ENCODE measurements at places on chromosomes 11 and 22.

- no peak for DNase-seq
Measured at GRCh38 chr11:68436985-68437926, 23.3 kb upstream of the PPP6R3 start.

DNA sequence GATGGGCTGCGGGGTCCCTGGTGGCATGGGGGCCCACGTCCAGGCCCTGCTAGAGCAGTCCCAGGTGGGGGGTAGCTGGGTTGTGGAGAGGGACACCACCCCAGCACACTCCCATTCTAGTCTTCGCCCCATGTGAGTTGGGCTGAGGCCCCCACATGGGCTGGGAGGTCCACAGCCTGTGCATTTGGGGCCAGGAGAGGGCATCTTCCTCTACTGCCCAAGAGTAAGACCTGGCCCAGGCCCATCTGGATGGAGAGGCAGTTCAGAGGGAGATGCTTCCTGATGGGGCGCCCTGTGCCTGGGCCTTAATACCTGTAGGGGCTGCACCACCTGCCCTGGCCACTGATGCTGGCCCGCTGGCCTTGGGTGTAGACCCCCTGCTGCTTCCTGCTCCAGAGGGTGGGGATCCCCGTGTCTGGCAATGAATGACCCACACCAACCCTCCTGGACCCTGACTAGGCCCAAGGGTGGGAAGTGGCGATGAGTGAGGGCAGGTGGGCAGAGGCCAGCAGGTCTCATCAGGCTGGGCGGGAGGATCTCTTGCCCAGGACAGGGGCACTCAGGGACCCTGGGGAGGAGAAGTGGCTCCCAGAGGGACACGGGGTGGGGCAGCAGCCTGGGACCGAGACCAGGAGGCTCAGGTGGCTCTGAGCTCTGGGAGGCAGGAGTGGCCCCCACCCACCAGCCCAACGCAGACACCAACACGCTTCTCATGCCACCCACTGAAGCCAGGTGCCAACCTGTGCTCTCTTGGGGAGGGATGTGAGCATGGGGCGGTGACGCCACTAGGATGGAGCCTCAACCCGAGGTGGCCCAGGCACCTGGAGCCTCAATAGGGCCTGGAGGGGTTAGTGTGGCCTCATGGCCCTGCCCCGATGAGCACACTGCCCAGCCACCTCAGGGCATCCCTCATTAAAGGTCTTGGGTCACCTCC lies 17.4 kb upstream of the GNB1L start:
- no peak for DNase-seq

DNA sequence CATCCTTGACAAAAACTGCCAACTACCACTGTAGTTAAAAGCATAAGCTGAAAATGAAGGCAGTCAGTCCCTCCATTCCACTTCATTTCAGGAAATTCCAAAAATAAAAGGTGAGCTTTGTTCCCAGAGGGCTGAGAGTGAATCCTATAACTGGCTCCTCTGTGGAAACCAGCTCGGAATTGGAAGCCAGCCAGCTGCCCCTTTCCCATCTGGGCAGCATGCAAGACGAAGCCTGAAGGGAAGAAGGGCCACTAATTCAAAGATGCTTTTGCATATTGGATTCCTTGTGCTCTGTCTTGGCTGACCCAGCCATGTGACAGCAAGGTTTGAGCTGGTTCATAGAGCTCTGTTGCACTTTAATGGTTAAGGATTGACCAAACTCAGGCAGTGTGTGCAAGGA lies 83.4 kb downstream of the ALX4 start:
- DNase-seq, result no peak

GRCh38 chr22:46220921-46221320 lies 29.2 kb downstream of the CDPF1 start:
- DNase-seq, result no peak

DNA sequence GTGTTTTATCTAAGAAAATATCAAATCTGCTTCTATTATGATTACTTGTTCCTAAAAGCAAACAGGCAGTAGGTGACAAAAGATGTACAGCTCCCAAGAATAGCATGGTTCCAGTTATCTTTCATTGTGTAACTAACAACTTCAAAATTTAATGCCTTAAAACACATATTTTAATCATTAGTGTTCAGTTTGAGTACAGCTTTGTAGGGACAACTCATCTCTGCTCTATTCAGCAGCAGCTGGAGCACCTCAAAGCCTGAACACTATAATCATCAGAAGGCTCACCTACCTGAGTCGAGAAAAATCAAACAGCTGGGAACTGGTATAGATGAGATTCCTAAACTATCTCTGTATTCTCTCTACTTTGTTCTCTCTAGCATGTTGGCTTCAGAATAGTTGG lies 24.3 kb upstream of the OR5B12 start:
- no peak for DNase-seq

DNA sequence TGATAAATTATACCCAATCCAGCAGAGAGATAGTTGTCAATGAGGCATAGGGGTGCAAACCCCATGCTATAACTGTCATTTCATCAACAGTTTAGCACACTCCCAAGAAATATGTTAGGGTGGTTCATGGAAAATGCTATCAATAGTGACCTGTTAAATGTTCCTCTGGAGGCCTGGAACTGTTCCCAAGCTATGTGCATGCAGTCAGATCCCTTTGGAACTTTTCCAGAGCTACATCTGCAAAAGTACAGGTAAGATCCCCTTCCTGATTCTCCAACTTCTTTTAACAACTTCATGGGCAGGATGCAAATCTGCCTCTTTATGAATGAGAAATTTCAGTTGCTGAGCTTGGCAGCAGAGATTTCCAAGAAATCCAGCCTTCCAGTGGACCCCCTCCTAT lies 27.2 kb downstream of the ABTB2 start:
- DNase-seq, result no peak

DNA sequence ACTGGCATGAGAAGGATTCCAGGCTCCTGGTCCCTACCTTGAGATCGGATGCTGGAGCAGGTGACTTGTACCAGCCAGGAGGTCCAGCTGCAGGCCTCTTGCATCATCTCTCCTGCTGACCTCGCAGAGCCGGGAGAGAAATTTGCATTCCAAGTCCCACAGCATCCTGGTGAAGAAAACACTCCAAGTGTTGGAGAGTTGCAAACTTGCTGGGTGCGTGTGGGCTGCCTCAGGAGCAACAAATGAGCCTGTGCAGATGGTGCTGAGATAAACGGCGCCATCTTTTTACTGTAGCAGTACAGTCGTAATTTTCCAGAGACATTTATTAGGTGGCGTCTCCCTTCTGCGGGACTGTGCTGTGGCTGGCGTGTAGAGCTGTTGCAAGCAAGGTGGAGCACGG lies 32.1 kb upstream of the ZBTB16 start:
- no peak for DNase-seq
